ENCODE measurements at places on chromosomes 4 and X.

- DNase-seq: no peak
Observed at GRCh38 chr4:110208419-110208818, 10.0 kb upstream of the ELOVL6 start.

GRCh38 chr4:109562457-109563239, 2.6 kb downstream of the MCUB start:
- no peak for DNase-seq

GRCh38 chr4:2390146-2390545, 28.3 kb downstream of the ZFYVE28 start:
- DNase-seq: no peak

GRCh38 chr4:137414802-137415201, 117.5 kb downstream of the PCDH18 start:
- DNase-seq: no peak

DNA sequence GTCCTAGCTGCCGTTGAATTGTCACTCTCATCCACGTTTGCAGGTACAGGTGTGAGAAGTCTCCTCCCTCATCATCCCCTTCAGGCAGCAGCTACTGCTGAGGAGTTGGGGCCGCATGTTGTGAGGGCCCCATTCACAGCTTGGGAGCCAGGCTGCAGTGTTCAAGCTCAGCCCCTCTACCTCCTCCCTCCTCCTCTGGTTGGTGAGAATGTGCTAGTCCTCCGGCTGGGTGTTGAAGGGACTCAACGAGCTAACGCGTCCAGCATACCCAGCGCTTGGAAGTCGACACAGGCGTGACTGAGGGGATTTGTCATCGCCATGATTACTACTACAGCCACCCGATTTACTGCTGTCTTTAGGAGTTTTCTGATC, 82.0 kb upstream of the PSAPL1 start:
- DNase-seq: no peak

DNA sequence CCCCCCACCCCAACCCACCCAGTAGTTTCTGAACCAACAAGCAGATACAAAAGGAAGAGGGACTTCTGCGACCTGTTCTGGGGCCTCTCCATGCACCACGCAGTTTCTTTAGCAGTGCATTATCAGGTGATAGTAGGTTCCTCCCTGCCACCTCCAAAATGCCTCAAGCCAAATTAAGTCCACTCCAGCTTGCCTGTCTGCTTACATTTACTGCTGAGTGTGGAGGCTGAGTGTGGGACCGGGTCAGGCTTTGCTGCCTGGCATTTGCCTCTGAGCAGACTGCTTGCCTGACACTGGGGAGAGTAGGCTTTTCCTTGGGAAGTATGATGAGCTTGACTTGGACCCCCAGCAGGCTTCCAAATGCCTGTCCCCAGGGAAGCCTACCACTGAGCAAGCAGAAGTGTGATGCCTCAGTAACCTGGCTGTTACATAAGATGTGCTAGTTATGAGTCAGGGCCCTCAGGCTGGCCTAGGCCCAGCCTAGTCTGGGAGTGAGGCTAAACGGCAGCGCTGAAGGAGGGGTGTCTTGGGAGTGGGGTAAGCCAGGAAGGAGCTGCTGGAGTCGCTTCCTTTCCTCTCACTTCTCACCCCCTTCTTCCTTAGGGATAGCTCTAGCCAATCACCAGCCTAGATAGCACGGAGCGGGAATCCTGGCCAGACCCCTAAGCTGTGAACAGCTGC, 9.0 kb downstream of the TSC22D3 start:
- no peak for DNase-seq

GRCh38 chr4:11489453-11490083, 60.9 kb upstream of the HS3ST1 start:
- DNase-seq: peak; percentile 9

DNA sequence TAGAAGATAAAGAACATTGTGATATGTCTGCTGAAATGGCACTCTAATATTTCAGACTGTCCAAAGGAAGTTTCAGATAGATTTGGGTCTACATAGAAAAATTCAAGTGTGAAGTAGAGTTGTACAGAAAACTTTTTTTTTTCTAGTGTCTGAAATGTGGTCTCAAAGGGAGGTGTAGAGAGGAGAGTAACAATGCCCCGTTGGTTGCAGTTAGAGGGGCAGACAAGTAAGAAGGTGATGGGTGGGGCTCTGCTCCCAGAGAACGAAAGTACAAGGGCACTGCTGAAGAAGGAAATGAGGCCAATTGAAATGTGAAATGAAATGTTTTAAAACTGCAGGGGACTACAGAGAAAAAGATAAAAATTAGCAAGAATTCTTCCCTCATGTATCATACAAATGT, 177.8 kb downstream of the BANK1 start:
- DNase-seq: no peak

All from NCI-H2171 treated with DMSO at 0.1 percent for 48 hours (cell line).